ENCODE measurements at places on chromosomes 6 and 20.
A peak's percentile ranks its signal among the peaks of the same experiment; 100 is the strongest.

GRCh38 chr6:54204921-54205591 is 93.8 kb downstream of the MLIP start:
- DNase-seq: no peak

DNA sequence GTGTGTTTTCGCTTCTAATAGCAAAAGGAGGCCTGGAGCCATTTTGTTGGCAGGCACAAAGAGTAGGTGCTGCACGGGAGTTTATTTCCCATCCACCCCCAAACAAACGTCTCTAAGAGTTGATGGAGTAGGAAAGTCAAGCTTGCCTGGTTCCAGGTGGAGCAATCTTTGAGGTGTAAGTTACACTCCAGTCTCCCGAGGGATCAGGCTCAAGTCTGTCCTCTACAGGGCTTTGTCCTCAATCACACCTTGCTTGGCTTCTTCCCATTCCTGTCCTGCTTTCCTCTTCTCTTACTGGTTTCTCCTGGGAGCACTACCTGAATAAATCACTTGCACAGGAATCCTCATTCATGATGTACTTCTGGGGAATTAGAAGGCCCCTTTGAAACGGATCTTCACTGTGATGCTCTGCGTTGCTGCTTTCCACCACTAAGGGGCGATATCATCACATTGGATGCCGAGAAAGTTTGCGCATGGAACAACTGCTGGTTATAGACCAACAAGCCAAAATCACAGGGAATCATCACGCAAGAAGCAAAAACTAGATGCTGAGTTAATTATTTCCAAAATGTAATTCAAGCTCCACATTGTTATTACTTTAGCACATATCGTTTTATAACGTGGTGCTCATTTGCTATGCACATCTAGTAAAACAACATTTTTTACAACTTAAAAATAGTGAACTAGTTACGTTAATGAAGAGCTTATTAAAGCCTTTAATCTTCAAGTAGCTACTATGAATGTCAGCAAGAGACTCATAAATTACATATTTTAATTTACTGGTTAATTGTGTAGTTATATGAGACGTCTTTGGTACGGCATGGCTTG is 156.8 kb downstream of the DNAH8 start:
- DNase-seq: peak; percentile 70

DNA sequence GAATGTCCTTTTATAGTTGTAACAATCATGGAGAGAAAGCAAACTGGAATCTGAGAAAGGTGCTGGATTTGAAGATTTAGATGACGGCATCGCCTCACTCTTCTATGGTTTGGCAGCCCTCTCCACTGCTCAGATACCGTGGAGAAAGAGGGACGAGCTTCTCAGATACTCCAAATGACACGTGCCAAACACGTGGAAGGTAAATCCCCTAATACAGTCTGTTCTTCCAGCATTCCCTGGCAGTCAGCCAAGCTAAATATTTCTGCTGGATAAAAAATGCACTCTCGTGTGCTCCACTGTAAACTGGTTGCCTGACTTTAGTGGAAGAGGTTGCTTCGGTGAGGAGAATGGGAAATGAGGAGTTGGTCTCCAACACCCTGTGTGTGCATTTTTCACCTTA is 16.7 kb upstream of the PRDM1 start:
- no peak for DNase-seq

DNA sequence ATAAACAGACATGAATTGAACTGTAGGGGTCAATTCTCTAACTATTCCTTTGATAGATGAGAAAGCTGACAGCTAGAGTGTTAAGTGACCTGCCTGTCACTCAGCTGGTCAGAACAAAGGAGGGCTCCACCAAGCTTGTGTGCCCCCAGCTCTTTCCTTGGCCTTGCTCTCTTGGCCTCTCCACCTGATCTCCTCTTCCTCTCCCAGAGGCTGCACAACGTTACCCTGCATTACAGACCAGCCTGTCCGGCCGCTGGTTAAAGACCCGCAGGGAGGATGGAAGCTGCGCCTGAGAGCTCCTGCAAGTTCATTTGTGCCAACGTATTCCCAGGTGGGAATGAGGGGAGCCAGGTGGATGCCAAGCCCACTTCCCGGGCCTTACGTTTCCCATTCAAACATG is 22.5 kb downstream of the AGPAT4 start:
- DNase-seq: no peak

DNA sequence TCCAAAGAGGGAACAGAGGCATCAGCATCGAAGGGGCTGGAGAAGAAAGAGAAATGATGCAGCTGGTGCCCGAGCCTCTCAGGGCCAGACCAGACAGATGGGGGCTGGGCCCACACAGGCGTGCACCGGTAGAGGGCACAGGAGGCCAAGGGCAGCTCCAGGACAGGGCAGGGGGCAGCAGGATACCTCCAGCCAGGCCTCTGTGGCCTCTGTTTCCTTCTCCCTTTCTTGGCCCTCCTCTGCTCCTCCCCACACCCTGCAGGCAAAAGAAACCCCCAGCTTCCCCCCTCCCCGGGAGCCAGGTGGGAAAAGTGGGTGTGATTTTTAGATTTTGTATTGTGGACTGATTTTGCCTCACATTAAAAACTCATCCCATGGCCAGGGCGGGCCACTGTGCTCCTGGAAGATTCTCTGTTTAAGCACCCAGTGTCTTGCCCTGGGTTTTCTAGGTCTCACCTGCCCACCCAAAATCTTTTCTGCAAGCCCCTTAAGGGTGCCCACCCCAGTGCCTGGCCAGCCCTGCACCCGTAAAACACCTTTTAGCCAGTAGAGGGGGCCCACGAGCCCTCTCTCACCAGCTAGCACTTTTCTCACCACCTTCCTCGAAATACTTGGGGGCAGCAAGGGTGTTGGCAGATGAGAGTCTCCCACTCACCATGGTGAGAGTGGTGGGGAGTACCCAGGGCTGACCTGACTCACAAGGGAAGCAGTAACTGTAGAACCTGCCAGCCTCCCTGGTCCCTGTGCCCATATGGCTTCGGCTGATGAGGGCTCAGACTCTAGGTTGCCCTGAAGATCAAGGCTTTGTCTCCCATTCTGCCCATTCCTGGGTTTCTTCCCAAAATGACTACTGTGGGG is 35.7 kb upstream of the ID1 start:
- DNase-seq: peak; percentile 74

DNA sequence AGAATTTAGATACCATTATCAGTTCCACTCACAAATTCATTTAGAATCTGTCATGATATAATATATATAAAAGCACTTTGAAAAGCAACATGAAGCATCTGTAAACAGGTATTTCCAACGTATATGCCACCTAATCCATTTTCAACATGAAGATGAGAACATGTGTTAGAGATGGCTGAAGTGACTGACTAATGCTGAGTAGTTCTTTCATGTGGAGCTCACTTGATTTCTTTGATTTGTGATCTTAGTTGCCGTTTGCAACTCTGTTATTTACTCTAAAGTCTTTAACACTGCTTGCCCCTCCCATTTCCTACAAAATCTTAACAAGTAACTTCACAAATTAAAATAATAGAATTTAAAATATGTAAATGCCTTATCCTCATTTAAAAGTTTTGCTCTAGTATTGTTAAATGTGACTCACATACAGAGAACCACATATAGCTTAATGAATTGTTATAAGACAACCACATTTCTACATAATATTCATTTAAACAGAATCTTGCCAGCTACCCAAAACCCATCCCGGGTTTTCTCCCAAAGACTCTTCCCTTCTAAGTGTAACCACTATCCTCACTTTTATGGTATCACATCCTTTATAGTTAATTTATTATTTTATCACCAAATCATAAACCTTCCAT is 78.3 kb downstream of the ME1 start:
- DNase-seq: no peak

GRCh38 chr6:132719736-132720448 is 6.0 kb upstream of the VNN1 start:
- DNase-seq: no peak

DNA sequence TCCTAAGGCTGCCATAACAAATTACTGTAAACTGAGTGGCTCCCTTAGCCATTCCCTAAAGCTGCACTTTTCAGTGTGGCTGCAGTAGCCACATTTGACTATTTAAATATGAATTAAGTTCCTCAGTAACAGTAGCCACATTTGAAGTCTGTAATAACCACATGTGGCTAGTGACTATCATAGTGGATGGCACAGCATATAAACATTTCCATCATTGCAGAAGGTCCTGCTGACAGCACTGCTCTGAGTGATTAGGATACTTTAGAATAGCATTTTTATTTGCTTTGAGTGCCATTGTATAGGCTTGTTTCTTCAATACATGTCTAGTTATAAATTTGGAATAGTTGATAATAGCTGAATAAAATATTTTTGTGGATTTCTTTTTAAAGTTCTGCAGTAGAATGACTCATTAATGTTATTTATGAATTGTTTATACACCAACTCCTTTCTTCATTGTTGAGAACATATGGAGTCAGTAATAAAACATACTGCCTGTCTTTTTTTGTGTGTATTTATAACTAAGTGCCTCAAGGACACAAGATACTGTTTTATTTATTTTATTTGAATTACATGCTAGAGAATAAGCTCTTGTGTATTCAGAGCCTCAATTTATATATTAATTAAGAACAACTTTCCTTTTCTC is 217.2 kb downstream of the CDKAL1 start:
- no peak for DNase-seq

DNA sequence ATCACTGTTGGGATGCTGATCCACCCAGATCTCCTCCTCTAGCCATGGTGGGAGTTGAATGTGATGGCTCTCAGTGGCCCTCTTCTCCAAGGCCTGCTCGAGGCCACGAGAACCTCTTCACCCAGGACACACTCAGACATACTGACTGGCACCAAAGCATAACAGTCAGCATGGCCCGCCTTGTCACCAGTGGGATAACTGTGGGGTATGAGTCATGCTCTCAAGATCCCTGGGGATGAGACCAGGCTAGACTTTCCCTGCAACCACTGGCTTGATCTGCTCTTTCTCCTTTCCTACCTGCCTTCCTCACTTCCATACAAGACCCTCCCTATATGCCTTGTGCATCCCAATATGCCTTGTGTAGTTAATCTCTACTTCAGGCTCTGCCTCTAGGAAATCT is 66.8 kb downstream of the RIN2 start:
- no peak for DNase-seq

- no peak for DNase-seq
Observed at GRCh38 chr6:122432816-122433215, 33.4 kb downstream of the HSF2 start.
